ENCODE measurements at places on chromosomes 2 and 18.

- no peak for DNase-seq
Measured at GRCh38 chr2:59182249-59182648, 941.1 kb upstream of the FANCL start.

DNA sequence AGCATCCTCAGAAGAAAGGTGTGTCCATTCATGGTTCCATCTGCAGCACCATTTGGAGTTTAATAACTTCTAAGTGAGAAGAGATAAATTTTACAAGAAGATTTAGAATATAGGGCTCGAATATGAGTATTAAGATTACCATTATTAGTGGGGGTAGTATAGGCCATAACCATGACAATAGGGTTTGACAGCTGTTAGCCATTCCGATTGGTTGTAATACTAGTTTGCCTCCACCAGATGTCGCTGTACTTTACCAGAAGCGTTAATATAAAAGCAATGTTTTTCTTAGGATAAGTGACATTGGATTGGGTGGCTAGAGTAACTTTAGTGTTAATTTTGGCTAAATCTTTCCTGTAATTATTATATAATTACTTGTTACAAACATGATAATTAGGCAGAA lies 107.5 kb upstream of the SRD5A2 start:
- no peak for DNase-seq

- DNase-seq, result no peak
Measured at GRCh38 chr2:97675430-97676113, 6.1 kb downstream of the C2orf92 start.

DNA sequence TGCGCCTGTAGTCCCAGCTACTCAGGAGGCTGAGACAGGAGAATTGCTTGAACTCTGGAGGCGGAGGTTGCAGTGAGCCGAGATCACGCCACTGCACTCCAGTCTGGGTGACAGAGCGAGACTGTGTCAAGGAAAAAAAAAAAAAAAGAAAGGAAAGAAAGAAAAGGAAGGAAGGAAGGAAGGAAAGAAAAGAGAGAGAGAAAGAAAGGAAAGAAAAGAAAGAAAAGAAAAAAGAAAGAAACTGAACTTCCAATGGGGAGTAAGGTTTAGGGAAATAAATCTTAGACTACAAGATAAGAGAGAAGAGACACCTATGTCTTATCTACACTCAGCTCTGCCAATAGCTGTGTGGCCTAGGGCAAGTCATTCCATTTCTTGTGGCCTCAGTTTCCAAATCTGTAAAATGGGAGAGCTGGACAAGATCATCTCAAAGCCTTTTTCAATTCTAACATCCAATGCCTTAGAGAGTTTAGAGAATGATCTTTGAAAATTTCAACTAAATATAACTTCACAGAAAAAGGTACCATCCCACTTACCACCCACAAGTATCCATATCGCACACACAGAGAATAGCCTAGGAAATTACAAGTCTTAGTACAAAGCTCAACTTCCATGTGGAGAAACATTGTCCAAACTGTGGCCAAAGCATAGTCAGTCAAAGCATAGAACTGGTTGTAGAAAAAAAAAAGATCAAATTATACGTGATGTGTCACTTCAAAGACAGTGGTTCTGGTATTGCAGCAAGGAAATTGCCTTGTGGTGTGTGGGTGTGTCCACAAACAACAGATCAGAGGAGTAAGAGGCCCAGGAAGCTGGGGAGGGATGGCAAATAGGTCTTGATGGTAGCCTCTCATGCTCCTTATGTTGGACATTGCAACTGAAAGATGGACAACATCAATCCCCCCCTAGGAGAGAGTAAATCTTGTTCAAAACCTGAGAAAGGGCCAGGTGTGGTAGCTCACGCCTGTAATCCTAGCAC lies 42.4 kb downstream of the SLC14A2 start:
- DNase-seq, result no peak

GRCh38 chr2:161166538-161167409 lies 6.5 kb downstream of the TANK start:
- no peak for DNase-seq

- DNase-seq, result no peak
Measured at GRCh38 chr2:182541268-182541667, 114.4 kb upstream of the PDE1A start.

Data from head of caudate nucleus (tissue), 42 donors.